ENCODE measurements at places on chromosomes 5 and 9.

DNA sequence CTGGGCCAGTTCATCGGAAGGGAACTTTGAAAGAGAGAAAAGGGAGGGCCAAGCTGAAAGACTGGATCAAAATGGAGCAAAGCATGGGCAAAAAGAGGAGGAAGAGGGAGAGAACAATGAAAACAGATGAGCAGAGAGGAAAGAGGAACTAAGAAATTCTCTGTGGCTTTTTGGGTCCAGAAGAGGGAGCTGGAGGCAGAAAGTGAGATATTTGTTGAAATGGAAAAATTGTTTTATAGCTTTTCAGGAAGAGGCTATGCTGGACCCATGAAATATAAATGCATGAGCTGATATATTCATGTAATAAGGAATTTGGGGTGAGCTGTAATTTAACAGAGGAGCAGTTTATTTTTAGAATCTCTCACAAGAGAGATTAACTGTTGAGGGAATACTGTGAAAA, 457.3 kb downstream of the DMAC1 start:
- DNase-seq = peak; percentile 7

- DNase-seq = no peak
Observed at GRCh38 chr9:94672811-94673487, 33.6 kb upstream of the FBP1 start.

DNA sequence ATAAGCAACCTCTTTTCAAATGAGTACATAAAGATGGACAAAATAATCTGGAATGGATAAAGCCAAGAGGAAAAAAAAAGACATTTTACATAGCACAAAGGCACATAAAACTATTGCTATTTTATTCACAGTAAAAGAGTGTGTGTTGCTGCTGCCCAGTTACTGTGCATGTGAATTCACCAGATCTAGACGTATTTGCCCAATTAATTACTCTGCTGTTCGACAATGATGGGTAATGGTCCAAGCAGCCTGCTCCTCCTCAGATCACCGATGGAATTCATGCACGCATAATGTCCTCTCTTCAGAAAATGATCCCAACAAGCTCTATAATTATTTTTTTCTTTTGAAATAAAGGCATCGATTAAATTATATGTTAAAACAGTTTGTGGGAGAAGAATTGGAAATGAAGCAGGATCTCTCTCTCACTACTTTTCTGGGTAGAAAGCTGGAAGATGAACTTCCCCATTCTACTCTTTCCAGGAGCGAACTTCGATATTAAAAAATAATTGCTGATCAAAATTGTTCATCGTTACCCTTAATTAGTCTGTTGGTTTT, 357.4 kb upstream of the CCNH start:
- peak; percentile 67 for DNase-seq

DNA sequence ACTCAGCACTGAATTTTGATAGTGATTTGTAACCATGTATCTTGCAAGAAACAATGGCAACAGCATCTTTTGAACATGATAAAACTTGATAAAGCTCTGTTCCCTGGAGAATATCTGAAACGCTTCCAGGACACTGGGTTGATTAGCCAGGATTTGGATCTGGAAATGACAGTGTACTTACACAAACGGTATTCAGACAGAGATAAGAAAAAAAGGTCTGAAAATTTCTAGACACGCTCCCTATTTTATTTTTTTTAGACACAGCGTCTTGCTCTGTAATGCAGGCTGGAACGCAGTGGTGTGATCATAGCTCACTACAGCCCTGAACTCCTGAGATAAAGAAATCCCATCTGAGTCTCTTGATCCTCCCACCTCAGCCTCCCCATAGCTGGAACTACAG, 109.0 kb downstream of the GNAQ start:
- no peak for DNase-seq

GRCh38 chr5:126681970-126682369, 81.2 kb downstream of the PHAX start:
- no peak for DNase-seq

GRCh38 chr9:37751186-37751585, 2.4 kb upstream of the TRMT10B start:
- no peak for DNase-seq

- no peak for DNase-seq
Observed at GRCh38 chr9:137294681-137295237, 7.3 kb downstream of the NRARP start.

DNA sequence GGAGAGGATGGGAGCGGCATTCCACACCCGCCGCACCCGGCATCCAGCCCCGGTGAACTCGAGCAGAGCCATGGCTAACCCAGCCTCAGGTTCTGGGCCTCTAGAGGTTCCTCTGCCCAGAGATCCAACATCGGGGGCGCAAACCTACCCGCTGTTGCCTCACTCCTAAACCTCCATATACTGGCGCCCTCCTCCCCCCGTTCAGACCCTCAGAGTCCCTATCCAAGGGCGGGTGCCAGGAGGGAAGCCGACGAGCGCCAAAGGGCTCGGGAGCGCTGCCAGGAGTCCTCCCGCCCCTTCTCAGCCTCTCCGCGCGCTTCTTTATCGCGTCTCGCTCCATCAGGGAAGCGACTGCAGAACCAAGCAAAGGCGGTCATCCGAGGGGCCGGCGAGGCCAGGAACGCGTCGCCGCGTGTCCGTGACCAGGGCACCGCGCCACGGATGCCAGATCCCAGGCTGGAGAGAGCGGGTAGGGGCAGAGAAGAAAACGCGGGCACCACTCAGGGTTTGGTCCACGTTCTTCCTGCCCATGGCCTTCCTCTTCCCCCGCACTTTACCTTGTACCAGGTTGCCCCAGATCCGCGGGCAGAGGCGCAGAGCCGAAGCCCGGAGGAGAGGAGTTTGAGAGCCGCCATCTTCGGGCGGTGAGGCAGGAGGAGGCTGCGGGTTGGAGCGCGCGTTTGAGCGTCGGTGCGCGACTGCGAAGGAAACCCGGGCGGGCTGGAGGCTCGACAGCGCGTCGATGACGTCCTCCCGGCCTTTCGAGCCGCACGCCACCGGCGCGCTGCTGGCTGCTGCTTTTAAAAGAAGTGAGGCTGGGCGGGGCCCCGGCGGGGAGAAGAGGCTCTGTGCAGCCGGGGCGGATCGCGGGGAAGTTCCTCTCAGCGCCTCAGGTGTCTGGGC, at the start of gene OXCT1:
OXCT1 (minus strand) TSS at position 702 of the 903 bp plus-strand sequence; CDS start at position 635, 67 bp downstream.
- DNase-seq = peak; percentile 74
